Suppressor macrophage (primary cell): ENCODE measurements at places on chromosomes 4 and X.

DNA sequence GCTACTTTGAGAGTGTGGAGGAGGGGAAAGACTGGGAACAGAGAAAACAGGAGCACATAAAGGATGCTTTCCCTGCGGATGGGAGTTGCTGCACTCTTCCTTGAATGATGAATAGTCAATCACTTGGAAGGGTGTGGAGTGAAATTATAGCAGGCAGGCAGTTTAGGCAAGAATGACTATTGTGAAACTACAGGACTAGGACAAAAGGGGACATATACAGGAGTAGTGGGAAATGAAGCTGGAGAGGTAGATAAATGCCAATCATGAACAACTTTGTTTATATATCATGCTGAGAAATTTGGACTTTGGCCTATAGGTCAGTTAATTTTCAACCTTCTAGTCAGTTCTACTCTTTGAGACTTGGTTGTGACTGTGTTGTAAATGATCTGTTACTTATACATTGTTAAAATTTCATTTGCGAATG, 76.9 kb downstream of the PAQR3 start:
- DNase-seq = no peak

DNA sequence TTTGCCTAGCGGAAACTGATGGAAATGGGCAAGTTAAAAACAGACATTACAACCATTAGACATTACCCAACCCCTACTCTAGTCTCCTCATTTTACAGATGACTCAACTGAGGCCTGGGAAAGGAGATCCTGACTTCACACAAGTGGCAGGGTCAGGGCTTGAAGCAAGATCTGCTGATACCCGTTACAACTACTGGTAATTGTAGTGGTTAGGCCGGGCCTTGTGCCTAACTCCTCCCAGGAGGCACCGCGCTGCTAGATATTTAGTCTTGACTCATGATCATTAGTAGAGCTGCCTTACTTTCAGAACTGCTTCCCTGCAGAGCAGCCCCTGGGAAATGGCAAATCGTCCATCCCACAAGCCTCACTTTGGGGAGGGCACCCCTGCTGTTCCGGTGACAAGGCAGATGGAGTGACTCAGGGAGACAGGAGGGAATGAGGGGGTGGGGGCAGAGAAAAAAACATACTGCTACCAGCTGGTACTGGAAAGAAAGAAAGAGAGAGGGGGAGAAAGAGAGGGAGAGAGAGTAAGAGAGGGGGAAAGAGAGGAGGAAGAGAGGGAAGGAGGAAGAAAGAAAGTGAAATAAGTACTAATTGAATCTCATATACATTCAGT, 12.2 kb downstream of the ARHGEF6 start:
- DNase-seq = peak; percentile 76

DNA sequence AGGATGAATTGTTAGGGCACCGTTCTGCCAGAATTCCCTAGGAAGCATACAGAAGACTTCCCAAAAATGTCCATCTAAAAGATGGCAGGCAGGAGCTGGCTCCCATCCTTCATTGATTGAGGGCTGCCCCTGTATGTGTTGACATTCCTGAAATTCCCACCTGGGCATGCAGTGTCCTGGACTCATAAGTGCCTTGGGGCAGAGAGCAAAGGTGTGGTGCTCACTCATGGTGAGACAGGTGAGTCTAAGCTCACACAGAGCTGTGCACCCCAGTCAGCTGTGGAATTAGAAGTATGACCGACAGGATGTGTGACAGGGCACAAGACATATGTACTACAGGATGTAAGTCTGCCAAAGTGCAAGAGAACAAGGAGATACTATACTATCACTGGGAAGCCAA, 271.9 kb downstream of the MID1IP1 start:
- DNase-seq = no peak

- DNase-seq = no peak
Observed at GRCh38 chr4:48195374-48195773, 61.3 kb upstream of the TXK start.

- DNase-seq = no peak
Observed at GRCh38 chr4:187598196-187598595, 397.4 kb upstream of the ZFP42 start.

DNA sequence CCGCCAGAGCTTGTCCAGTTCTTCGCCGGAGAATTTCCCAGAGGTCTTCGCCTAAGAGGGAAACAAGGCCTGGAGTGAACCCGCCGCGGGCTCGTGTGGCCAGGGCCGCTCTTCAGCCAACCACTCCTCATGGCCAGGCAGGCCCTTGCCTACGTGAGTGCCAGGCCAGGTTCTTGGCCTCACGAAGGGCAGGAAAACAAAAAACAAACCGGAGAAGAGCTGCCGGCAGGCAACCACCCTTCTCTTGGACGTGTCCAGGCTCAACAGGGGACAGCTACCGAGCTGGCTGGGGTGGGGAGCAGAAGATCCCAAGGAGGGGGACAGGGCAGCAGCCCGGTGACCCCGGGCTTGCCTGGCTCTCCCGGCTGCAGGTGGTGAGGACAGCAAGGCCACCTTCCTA, 13.3 kb downstream of the LRPAP1 start:
- no peak for DNase-seq

DNA sequence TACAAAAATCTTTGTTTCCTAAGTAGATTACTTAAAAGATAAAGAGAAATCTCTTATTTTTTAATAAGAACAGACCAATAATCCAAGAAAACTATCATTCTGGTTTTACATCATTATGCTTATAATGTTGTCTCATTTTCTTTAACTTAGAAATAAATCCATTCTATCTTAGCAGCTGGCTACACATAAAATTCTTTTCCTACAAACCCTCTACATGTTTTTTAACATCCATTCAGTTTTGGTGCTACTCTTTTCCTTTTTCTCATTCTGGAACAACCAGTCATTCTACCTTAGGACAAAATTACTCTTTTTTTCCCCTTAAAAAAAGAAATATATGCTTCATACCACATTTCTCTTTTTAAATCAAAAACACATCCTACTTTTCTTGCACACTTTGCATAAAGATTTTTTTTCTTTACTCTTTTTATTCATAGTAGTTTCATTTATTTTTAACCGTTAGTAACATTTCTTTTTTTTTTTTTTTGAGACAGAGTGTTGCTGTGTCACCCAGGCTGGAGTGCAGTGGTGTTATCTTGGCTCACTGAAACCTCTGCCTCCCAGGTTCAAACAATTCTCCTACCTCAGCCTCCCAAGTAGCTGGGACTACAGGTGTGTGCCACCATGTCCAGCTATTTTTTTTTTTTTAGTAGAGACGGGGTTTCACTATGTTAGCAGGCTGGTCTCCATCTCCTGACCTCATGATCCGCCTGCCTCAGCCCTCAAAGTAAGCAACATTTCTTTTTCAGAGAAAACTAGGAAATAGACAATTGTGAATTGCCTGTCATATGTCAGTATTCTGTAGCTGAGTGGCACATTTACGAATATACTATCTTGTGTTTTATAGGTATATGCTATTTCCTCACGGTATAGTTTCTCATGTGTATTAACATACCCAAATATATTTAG, 562.8 kb downstream of the ADGRL3 start:
- no peak for DNase-seq

GRCh38 chr4:109560687-109561461, 828 bp downstream of the MCUB start:
- peak; percentile 64 for DNase-seq

GRCh38 chr4:15158406-15159091, 156.3 kb downstream of the CPEB2 start:
- no peak for DNase-seq

GRCh38 chr4:88940506-88940905, 116.5 kb downstream of the FAM13A start:
- DNase-seq = no peak

- no peak for DNase-seq
Observed at GRCh38 chr4:147778942-147779341, 47.1 kb downstream of the ARHGAP10 start.

DNA sequence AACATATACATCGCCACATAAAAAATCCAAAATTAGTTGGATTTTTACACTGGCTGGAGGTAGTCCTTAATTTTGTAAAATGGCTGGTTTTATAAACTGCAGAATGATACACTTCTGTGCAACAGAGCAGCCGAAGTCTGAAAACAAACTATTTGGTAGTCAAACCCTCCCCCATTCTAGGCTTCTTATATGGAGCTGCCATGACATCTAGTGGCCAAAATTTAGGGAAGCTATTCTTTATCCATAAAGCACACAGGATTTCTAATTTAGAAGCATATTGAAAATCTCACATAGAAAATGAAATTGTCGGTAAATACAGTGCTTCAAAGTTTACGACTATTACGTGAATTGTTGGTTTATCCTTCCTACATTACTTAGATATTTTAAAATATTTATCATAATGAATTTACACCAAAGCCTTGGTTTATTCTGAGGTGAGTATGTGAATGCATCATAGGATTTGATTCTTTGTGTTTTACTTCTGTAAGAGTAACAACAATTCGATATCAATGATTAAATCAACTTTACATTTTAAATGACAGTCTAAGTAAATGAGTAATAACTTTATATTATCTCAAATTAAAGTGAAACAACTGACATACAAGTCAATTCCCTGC, 113.4 kb upstream of the FAM241A start:
- peak; percentile 61 for DNase-seq

DNA sequence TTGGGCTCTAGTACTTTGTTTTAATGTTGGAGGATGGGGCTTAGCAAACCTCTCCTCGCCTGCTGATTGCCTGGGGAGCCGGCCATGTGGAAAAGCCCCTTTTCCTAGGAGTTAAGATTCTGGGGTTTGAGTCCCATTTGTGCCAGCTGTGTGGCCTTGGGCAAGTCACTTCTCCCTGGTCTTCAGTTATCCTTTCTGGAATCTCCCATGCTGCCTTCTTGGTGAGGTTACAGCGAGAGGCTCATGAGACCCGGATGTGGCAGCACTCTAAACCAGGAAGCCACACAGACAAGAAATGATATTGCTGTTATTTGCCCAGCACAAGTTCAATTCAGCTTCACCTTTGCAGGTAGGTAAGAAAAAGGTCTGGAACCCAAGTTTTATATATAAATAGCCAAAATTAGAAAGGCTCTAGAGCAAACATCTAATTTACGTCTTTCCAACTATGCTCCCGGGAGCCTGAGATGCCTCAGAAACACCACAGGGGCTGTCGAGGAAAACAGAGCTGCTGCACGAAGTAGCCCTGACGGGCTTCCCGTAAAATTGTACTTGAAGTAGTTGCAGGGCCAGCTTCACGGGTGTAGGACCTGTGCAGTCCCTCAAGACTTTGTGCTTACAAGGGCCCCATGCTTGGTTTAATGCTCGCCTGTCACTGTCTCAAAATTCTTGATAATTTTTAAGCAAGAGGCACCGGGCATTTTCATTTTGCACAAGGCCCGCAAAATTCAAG, 8.3 kb upstream of the SASH3 start:
- DNase-seq = peak; percentile 29

GRCh38 chr4:29734343-29735213, 985.6 kb upstream of the PCDH7 start:
- no peak for DNase-seq

GRCh38 chrX:111892375-111892774, 16.4 kb downstream of the TRPC5OS start:
- no peak for DNase-seq

- peak; percentile 42 for DNase-seq
Observed at GRCh38 chrX:129718676-129719075, 20.1 kb upstream of the XPNPEP2 start.

DNA sequence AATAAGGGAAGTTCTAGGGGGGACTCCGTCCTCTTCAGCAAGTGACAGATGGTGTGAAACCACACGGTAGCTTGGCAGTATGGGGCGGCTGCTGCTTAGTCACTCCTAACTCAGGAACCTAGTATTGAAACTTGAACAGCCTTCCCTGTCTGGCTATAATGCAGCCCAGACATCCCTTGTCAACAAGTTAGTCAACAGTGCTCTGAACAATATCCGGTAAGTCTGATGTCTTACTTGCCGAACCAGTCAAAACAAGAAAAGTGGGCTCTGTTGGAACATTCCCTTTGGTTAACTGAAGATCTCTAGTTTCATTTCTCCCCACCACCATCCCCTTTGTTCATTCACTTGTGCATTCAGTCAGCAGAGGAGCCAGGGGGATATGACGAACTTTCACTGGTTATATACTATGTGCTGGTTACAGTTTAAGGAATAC, 18.7 kb upstream of the CXCL13 start:
- DNase-seq = peak; percentile 32

- no peak for DNase-seq
Observed at GRCh38 chr4:122873821-122874593, 47.4 kb downstream of the FGF2 start.

DNA sequence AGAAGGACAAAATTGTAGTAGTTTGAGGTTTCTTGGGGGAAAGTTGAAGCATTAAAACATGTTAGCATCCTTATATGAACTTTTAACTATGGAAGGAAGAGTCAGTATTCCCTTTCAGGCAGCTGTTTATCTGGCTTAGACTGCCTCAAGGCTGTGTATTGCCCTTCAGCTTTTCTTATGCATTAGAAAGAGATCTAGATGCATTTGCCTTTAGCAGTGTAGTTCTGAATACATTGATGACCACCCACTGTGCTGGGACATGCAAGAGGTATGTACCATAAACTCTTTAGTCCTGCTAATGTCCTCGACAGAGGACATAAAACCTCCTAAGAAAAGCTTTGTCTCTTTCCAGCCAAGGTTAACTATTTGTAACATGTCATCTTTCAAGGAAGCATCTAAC, 2.9 kb downstream of the FAM200B start:
- DNase-seq = no peak

GRCh38 chrX:54808109-54808604, 612 bp downstream of the MAGED2 start:
- peak; percentile 9 for DNase-seq
